ENCODE measurements at places on chromosomes 4 and X. TPM values are rescaled to one million over a fixed set of nuclear protein-coding genes. Genes with fewer than 3 reads are reported as not detected.

DNA sequence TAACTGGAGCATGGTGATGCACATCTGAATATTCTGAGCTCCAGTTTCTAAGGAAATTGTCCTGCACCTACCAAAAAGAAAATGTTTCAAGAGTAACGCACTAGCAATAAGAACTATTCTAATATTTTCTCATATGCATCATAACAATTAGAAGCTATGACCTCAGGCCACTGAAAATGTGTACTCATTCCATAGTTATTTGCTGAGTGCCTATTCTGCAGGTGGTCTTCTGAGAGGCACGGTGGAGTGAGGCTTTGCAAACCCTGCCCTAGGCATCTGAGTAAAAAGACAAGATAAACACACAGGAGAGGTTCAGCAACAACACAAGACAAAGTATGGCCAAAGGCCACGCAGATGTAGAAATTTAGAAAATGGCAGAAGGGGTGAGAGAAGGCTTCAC, 23.7 kb downstream of the SLC10A6 start:
- no peak for DNase-seq
- H3K4me1 ChIP-seq, result no peaks in the 10 kb centered on the region
- no peak overlapping the region for H3K4me3 ChIP-seq
- H3K27me3 ChIP-seq, result no peaks in the 10 kb centered on the region
- no peaks in the 10 kb centered on the region for H3K36me3 ChIP-seq

DNA sequence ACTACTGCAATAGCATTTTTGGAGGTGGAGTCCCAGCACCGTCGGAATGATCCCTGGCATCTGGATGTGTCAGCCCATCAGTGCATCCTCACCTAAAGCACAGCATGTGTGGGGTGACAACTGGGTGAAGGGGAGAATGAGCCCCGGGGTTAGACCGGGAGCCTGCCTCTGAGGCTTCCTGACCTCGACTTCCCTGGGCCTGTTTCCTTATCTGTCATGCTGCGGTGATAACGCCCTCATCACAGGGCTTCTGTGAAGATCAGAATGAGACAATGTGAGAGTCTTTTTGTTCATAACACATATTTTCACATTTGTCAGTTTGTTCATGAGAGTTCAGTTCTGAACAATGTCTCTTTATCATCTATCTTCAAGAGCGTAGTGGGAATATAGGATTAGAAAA, 31.1 kb upstream of the PDLIM3 start:
- H3K27ac ChIP-seq, result peak overlapping the region; percentile 96
- H3K36me3 ChIP-seq, result no peaks in the 10 kb centered on the region
- H3K4me3 ChIP-seq, result no peak overlapping the region
- peaks cover 43% of the 10 kb centered on the region for H3K4me1 ChIP-seq
- no peak for DNase-seq

DNA sequence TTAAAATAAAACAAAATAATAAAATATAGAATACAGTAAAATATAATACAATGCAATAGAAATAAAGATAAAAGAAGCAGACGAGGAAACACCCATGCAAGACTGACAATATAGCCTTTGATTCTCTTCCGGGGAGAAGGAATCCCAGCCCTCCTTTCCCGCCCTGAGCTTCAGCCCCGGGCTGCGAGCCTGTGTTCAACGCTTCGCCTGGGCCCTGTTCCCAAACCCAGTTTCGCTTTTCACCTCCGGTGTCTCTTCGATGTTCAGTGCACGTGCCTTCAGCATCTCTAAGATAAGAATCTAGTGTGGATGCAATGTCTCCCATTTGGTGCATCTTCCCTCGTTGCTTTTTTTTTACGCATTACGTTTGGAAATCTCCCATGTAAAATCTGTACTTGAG, 38.4 kb upstream of the ARSD start:
- H3K27me3 ChIP-seq, result peaks cover 30% of the 10 kb centered on the region
- DNase-seq, result no peak
- no peaks in the 10 kb centered on the region for H3K4me1 ChIP-seq

DNA sequence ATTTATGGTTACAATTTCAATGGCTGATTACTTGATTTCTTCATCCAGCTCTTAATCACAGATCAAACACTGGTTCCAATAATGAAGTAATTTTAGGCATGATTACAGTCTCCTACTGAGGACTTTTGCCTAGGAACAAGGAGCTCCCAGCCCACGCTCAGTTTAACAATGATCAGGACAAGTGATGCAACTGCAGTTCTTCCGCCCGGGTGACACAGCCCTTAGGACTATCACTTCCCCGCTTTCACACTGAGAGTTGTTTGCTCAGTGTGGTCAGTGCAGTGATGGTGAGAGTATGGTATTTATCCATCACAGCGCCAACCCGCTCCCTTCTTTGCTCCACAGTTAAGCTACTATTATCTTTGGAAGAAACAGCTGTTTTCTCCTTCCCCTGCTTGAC, 203.2 kb upstream of the MBNL3 start:
- no peaks in the 10 kb centered on the region for H3K36me3 ChIP-seq
- H3K27ac ChIP-seq, result no peak overlapping the region
- H3K4me3 ChIP-seq, result no peak overlapping the region

PTCHD1 gene
- 0.37 TPM for polyA plus RNA-seq

GRCh38 chr4:125796138-125796537, 481.4 kb downstream of the FAT4 start:
- H3K27me3 ChIP-seq, result no peaks in the 10 kb centered on the region
- no peaks in the 10 kb centered on the region for H3K4me1 ChIP-seq
- H3K4me3 ChIP-seq, result no peak overlapping the region
- H3K36me3 ChIP-seq, result no peaks in the 10 kb centered on the region

Measured in muscle of leg (tissue), 16 donors.